ENCODE measurements at places on chromosomes 6 and 20.

- DNase-seq: no peak
Observed at GRCh38 chr20:11582060-11582459, 335.6 kb upstream of the BTBD3 start.

GRCh38 chr6:150008588-150008987, 16.7 kb downstream of the RAET1L start:
- DNase-seq: no peak

- peak; percentile 6 for DNase-seq
Observed at GRCh38 chr6:108492131-108492766, 68.5 kb upstream of the FOXO3 start.

DNA sequence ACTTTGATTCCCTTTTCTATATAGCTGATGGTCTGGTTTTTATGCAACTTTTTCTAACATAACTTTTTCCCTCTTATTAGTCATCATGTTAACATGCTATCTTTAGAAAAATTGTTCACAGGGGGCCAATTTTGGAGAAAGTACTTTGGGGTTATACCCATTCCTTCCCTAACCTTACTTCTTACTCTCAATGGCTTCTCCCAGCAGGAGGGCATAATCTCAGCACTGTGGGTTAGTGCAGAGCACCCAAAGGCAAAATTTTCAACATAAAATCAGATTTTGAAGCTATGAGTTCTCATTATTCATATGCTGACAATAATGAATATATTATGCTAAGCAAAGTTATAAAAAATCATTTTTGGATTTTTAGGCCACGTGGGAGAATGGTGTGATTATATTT, 299.2 kb downstream of the SLC35F1 start:
- no peak for DNase-seq

DNA sequence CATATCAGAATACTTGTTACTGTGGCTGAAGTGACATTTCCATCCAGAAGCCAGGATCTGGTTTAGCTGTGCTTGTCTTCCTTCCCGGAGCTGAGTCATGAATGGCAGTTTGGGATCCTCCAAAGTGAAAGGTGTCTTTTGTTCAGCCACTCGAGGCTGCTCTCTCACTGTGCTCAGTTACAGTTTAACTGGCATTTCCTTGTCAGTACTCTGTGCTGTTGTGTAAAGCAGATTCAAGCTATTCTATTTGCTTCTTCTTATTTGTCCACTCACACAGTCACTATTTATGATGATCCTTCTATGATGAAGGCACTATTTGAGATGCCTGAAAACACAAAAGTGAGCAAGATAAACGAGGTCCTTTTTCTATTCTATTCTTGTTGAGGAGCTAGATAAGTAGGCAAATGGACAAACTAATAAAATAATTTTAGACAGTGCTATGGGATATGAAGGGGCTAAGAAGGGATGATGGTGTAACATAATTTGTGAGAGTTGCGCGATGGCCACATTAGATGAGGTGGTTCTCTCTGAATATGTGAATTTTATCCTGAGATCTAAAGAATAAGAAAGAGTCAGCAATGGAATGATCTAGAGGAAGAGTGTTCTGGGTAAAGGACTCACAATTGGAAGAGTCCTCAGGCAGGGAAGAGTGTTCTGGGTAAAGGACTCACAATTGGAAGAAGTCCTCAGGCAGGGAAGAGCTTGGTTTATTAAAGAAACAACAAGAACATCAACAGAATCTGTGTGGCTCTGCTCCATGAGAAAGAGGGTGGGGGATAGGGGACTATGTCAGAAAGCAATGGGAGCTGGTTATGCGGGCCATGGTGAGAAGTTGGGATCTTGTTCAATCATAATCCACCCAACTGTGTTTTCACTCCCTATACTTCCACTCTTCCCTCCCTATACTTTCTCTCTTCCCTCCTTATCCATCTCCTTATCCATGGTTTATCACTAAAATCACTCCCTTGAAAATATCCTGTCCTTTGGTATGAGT, 40.1 kb downstream of the CYP24A1 start:
- DNase-seq: no peak

- DNase-seq: no peak
Observed at GRCh38 chr20:48832405-48832730, 4.6 kb upstream of the PREX1 start.

- DNase-seq: no peak
Observed at GRCh38 chr20:63957690-63958441, 1.6 kb upstream of the UCKL1 start.

- no peak for DNase-seq
Observed at GRCh38 chr6:104957301-104958177, 632 bp downstream of the LIN28B start.

DNA sequence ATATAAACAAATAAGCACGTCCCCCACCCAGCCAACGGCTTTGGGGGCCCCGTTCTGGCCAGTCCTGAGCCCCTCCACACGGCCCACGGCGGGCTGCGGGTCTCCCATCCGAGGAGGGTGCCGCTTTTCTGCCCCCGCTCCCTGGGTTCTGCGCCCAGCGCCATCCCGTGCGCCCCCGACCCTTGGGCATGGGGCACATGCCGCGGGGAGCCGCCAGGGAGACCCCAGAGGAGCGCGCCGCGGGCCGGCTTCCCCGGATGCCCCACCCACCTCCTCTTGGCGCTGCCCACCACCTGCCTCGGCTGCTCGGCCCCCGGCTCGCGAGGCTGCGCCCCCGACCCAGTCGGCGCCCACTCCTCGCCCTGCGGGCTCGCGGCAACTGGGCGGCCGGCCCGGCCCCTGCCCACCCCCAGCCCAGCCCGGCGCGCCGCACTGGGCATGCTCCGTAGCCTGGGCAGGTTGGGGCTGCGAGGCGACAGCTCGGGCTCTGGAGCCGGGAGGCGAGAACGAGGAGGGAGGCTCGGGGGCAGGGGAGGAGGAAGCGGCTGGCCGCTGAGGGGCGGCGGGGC, 570 bp upstream of the PLCB4 start:
- peak; percentile 62 for DNase-seq

GRCh38 chr6:4803343-4803744, 27.1 kb downstream of the CDYL start:
- DNase-seq: no peak

GRCh38 chr20:13819885-13820645, 35.2 kb downstream of the NDUFAF5 start:
- DNase-seq: no peak

- no peak for DNase-seq
Observed at GRCh38 chr6:110589865-110590513, 113.6 kb upstream of the SLC22A16 start.

GRCh38 chr6:41836022-41836659, 48.6 kb downstream of the TOMM6 start:
- no peak for DNase-seq

Data from heart right ventricle (tissue), 16 donors.